ENCODE measurements at places on chromosomes 5 and 9.

- no peak for DNase-seq
These were observed 27.5 kb downstream of the EHMT1 start for GRCh38 chr9:137646341-137646740.

DNA sequence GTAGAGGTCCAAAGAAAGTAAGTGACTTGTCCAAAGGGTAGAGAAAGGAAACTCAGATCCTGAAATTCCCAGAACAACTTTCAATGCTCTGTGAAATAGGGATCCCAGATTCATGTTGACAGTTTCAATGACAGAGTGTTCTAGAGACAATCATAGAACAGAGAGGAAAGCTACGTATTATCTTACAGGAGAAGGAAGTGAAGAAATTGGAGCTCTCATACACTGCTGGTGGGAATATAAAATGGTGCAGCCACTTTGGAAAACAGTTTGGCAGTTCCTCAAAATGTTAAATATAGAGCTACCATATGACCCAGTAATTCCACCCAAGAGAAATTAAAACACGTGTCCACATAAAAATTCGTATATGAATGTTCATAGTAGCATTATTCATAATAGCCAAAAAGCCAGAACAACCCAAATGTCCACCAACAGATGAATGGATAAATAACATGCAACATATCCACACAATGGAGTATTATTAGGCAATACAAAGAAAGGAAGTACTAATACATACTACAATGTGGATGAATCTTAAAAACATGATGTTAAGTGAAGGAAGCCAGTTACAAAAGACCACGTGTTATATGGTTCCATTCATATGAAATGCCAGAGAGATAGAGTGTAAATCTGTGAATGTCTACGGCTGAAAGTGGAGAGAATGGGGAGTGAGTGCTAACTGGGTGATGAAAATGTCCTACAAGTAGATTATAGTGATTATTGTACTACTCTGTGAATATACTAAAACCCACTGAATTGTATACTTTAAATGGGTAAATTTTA, 197.1 kb downstream of the NTRK2 start:
- DNase-seq, result no peak

DNA sequence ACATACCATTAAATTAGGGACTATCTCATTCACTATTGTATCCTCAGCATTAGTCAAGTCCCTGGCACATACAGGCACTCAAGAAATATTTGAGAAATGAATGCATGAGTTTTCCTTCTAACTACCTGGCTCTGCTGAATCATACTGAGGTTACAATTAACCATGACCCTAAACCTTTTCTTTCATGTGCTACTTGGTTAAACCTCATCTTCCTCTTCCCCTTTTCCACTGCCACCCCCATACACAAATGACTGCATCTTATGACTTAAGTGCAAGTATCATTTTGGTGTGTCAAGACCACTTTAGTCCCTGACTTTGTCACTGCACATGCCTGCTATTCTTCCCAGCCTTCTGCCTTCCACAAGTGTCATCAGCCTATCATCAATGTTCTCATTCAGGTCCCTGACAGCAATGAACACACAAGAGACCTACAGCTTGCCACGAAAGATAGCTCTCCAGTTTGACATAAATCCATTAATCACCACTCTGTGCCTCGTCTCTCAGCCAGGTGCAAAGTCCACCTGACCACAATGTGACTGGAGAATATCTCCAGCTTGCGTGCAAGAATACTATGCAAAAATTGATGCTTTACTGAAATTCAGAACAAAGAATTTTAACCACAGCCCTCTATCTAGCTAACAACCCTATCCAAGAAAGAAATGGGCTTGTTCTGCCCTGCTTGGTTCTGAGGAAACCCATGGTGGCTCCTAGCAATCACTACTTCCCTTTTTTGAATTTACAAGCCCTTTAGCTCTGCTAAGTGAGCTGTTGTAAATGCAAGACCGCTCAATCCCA, 74.5 kb downstream of the MAPKAP1 start:
- DNase-seq, result peak; percentile 82

- DNase-seq, result no peak
These were observed 36.5 kb downstream of the SYK start for GRCh38 chr9:90838098-90838497.

- DNase-seq, result no peak
These were observed 93.8 kb downstream of the ZNF354C start for GRCh38 chr5:179153921-179154345.

- DNase-seq, result no peak
These were observed 84.2 kb downstream of the ZNF608 start for GRCh38 chr5:124662181-124662781.

Measured in suppressor macrophage treated with lipopolysaccharide for 1 hour (primary cell).